ENCODE measurements at places on chromosomes 11 and 22. TPM values are rescaled to one million over a fixed set of nuclear protein-coding genes. Genes with fewer than 3 reads are reported as not detected.

OR5B21 gene
- not detected for total RNA-seq

MRGPRX4 gene
- not detected for total RNA-seq

CASP1 gene
- total RNA-seq: 11.0 TPM

OR51V1 gene
- not detected for total RNA-seq

SPCS2 gene
- 35.8 TPM for total RNA-seq

MTMR3 gene
- total RNA-seq: 68.2 TPM

MMP3 gene
- 0.10 TPM for total RNA-seq

HBB gene
- total RNA-seq: 162 TPM

PACSIN3 gene
- 263 TPM for total RNA-seq

NLRP14 gene
- total RNA-seq: 0.21 TPM

WNT7B gene
- 6.2 TPM for total RNA-seq

SHISAL1 gene
- 11.2 TPM for total RNA-seq

SLC35C1 gene
- 6.3 TPM for total RNA-seq

CALCB gene
- total RNA-seq: not detected

DEUP1 gene
- total RNA-seq: not detected

OR4D5 gene
- not detected for total RNA-seq

MMP12 gene
- not detected for total RNA-seq

APOL4 gene
- total RNA-seq: 19.8 TPM

KCNK4 gene
- total RNA-seq: not detected

C11orf16 gene
- not detected for total RNA-seq

DGAT2 gene
- total RNA-seq: 0.62 TPM

GGT1 gene
- total RNA-seq: 1.1 TPM

LRRC56 gene
- total RNA-seq: 2.1 TPM

XKR3 gene
- total RNA-seq: not detected

HTATIP2 gene
- total RNA-seq: 8.8 TPM

SCGB1A1 gene
- total RNA-seq: not detected

TRIM68 gene
- 6.7 TPM for total RNA-seq

EMID1 gene
- 13.8 TPM for total RNA-seq

KRTAP5-4 gene
- total RNA-seq: not detected

NELL1 gene
- total RNA-seq: 78.7 TPM

TSSK2 gene
- not detected for total RNA-seq

SEPTIN3 gene
- 0.51 TPM for total RNA-seq

KDELR3 gene
- 22.3 TPM for total RNA-seq

OTUB1 gene
- total RNA-seq: 44.0 TPM

PDE3B gene
- 14.8 TPM for total RNA-seq

PYGM gene
- 584 TPM for total RNA-seq

HBE1 gene
- total RNA-seq: 3.3 TPM

HEPACAM gene
- 0.21 TPM for total RNA-seq

PKP3 gene
- total RNA-seq: 39.2 TPM

RCOR2 gene
- total RNA-seq: 3.0 TPM

OR6X1 gene
- not detected for total RNA-seq

PRR33 gene
- total RNA-seq: 4.8 TPM

NLRX1 gene
- 35.4 TPM for total RNA-seq

ANO9 gene
- 2.1 TPM for total RNA-seq

MS4A3 gene
- 0.62 TPM for total RNA-seq

VWA5A gene
- total RNA-seq: 110 TPM

KCNQ1OT1 gene
- 10.3 TPM for total RNA-seq

SESN3 gene
- total RNA-seq: 135 TPM

SPDYC gene
- not detected for total RNA-seq

MFRP gene
- not detected for total RNA-seq

ART5 gene
- total RNA-seq: 3.6 TPM

IGSF9B gene
- total RNA-seq: 11.1 TPM
